ENCODE measurements at places on chromosomes 2 and 18.

DNA sequence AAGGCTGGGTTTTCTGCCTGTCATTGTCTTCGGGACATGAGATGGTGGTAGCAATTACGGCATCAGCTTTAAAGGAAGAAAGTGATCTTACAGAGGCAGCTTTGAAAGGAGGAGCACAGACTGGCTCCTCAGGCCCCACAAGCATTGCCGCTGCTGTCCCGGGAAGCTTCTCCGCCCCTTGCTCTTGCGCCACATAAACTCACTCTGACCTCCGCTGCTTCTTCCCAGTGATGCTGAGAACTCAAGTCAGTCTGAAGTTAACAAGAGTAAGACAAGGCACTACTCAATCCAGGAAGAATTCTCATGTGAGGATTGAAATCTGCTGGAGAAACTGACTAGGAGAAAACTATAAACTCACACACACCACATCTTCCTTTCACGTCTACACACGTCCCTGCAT, 112.4 kb upstream of the RIOK3 start:
- DNase-seq, result no peak

DNA sequence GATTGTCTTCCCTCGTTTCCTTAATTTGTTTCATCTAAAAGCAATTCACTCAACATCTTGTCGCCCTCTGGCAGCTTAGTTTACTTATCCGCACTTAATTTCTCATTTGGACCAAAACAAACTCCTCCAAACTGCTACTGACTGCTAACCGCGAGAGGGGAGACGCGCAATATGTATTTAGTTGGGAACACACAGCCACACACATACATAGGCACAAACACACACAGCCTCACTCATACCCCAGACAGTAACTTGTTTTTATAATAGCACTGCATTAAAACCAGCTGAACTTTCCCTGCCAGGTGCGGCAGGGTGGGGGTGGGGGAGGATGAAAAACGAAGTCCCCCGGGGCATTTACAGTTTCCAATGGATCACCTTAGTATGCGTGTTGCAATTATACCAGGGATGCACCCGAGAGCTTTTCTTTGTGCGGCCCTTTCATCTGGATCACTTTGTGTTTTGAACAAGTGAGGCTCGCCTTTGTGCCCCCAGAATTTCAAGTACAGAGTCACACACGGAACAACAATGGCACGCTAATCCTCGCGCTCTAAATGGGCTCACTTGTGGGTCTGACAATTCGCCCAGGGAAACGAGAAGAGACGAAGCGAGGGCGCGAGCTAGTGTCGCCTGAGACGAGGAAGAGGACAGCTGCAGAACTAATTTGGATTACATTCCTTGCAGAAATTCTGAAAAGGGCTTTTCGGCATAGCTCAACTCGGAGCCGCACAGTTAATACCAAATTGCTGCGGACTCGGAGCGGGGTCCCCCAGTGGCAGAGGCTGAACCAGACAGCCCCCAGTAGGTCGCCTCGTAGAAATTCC, 2.4 kb downstream of the ERBB4 start:
- DNase-seq, result no peak

- no peak for DNase-seq
These were observed 141.0 kb downstream of the TMEM17 start for GRCh38 chr2:62364791-62365528.

- DNase-seq, result no peak
These were observed 249.8 kb upstream of the FSHR start for GRCh38 chr2:49404108-49404507.

DNA sequence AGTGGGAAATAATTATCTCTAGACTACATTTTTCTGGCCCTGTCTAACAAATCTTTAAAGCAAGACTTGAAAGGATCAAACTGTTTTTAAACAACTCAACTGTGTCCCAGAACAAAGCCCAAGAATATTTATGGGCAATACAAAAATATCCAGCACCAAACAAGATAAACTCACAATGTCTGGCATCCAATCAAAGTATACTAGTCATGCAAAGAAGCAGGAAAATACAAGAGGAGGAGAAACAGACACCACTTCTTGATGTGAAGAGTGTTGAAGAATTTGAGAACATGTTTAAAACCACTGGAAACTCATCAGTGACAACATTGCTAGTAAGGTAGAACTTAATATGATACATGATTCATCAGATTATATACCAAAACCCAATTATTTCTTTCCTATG, 66.1 kb upstream of the CDC42EP3 start:
- DNase-seq, result no peak

- no peak for DNase-seq
These were observed 7.9 kb downstream of the IL1RN start for GRCh38 chr2:113135317-113135716.

DNA sequence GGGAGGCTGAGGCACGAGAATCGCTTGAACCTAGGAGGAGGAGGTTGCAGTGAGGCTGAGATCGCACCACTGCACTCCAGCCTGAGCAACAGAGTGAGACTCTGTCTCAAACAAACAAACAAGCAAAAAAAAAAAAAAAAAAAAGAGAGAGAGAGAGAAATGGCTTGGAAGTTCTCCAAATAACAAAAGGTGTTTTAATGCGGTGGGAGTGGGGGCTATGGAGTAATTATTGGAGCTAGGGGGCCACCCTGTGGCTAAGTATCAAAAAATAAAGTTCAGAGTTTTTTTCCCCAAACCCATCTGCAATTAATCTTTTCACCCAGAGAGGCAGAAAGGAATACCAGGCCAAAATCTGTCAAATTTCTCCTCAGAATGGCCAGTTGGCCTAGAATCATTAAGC, 23.0 kb upstream of the CEP68 start:
- DNase-seq, result no peak

DNA sequence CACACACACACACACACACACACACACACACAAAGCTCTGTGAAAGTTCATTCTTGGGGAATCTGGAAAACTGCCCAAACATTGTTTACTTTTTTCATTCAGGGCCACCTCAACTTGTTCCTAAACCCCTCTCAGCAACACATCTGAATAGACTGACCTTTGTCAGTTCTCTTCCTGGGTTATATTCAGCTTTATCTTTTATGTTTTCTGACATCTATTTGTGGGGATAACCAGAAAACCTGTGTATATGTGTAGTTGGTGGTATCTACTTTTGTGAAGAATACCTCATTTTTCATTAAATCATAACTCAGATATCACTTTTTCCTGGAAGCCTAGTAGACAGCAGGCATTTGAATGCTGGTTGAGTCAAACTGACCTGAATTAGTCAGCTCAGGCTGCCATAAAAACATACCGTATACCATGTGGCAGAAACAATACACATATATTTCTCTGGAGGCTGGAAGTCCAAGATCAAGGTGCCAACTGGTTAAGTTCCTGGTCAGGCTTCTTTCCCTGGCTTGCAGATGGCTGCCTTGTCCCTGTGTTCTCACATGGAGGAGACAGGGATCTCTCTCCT, 11.0 kb upstream of the RNF144A start:
- DNase-seq, result no peak

DNA sequence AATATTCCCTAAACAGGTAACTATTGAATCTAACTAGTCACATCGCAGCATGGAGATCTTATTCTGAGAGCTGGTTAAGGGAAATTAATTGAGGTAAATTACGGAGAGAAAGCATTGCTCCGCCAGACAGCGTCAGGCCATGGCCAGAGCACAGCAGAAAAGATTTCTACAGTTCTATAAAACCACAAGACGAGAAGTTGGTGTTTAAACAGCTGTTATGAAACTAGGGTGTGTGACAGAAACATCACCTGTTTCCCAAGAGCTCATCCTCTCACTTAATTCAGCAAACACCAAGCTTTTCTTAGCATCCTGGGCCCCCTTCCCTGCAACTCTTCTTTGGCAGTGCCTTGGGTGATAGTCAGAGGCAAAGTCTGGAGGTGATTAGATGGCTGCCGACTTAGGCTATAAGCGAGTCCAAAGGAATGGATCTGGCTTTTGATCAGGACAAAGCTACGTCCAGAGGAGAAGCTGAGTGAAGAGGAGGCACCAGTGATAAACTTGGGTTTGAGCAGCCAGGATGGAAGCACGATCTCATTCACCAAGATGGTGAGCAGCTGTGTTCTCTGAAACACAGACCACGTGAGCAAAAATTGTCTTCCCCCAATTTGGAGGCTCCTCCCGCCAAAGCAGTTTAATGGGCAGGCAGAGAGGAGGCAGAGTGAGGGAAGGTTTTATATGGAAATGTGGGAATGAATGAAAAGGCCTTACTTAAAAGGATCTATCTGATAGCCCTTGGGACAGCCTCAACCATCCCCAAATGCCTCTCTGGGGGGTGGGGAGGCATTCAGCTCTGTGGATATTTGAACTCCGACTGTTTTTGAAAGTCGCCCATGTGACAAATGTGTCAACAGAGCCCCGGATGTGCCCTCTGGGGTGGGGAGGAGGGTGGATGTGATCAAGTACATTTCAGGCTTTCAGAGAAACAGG, 57.8 kb downstream of the PKDCC start:
- peak; percentile 79 for DNase-seq

- DNase-seq, result no peak
These were observed 38.0 kb upstream of the ACVR2A start for GRCh38 chr2:147806846-147807245.

DNA sequence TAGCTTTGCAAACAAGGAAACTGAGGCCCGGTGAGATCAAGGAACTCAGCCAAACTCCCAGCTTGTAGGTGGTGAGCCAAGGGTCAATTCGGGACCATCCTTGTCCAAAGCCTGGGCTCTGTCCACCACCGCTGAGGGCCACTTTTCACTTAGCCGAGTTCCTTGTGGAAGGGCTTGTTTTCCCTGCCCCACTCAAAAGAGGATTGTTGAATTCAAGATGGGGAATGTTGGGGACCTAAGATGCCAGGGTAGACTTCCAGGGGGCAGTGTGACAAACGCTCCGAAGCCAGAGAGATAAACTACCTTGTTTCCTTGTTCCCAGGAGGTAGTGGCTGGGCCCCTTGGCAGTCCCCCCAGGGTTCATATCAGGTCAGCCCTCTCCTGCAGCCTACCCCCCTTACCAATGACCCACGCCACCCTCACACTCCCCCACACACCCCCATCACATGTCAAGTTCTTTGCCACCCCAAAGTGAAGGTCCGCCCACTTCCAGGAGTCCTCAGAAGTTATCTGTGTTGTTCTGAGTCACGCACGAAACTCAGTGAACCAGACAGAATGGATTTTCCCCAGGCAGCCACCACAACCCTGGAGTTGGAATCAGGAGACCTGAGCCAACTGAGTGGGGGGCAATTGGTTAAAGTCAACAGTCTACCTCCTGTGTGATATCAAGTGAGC, 10.3 kb upstream of the ATOH8 start:
- DNase-seq, result no peak

DNA sequence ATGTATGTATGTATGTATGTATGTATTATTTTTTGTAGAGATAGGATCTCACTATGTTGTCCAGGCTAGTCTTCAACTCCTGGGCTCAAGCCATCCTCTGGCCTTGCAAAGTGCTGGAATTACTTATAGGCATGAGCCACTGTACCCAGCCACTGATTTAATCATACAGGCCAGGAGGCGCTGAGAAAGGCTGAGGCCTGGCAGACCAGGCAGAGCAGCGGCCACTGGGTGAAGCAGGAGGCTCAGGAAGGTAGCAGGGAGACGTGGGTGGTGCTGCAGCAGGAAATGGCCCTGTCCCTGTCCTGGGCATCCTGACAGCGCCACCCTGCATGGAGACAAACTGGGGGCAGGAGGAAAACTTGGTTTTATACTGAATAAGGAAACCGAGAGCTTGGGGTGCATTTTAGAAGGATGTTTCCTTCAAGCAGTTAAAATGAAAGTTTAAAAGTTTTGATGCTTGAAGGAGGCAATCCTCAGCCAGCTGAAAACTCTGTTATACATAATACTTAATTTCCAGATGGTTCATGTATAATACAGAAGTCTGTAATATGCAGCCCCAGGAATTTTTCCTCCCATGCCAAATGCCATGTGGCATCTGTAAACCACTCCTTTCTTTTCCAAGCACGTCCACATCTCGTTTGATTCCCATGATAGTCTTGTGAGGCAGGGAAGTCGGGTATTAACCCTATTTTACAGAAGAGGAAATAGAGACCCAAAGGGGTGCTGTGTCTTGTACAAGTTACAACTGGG, 182.4 kb downstream of the CELF4 start:
- no peak for DNase-seq

DNA sequence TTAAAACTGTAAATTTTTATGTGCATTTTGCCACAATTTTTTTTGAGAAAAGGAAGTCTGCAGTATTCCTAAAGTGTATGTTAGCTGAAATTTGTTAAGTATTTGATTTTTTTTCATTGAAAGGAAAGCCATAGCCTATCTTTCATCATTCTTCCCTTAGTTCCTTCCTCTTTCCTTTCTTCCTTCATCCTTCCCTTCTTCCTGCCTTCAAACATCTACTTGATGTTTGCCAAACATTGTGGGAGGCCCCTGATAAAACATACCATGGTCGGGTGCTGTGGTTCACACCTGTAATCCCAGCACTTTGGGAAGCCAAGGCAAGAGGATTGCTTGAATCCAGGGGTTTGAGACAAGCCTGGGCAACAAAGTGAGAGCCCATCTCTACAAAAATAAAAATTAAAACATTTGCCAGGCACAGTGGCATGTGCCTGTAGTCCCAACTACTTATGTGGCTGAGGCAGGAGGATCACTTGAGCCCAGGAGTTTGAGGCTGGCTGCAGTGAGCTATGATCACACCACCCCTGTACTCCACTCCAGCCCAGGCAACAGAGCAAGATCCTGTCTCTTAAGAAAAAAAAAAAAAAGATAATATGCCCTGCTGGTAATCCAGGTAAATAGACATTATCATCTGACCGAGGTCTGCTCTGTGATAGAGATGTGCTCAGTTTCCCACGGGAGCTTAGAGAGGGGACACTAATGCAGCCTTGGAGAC, 278.4 kb upstream of the STON1 start:
- no peak for DNase-seq

DNA sequence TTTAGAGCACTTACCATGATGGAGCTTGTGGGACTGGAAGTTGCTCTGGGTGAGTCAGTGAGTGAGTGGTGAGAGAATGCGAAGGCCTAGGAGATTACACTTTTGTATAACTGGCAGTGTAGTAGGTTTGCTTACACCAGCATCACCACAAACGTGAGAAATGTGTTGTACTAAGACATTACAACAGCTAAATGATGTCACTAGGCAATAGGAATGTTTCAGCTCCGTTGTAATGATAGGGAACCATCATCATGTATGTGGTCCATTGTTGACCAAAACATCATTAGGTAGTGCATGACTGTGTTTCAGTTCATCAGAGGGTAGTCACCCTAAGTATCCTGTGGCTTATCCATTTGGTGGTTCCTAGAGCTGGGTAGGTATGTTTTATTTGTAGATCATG, 11.9 kb downstream of the ZNF407 start:
- DNase-seq, result no peak

GRCh38 chr2:55859875-55860274, 63.7 kb downstream of the EFEMP1 start:
- no peak for DNase-seq

DNA sequence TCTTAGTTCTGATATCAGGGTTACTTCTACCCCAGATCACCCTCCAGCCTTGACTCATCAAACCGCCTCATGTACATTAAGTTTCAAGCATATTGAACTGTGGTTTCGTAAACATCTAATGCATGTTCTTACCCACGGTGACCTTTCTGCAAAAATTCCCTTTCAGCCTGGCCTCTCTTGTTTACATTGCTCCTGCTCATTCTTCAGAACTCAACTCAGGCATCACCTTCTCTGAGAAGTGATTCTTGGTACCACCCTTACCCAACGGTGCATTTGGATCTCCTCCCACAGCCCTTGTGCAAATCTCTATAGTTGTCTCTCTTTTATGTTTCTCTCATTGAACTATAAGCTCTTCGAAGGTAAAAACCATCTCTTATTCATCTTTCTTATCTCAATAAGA, 503.1 kb upstream of the PKDCC start:
- no peak for DNase-seq

GRCh38 chr18:11972371-11973174, 8.7 kb upstream of the IMPA2 start:
- DNase-seq, result no peak

GRCh38 chr18:13525381-13526029, 200.9 kb downstream of the FAM210A start:
- DNase-seq, result no peak

- DNase-seq, result no peak
These were observed 61.2 kb upstream of the CUL3 start for GRCh38 chr2:224646242-224646846.

All from Right ventricle myocardium inferior (tissue), 1 donor.